ENCODE measurements at places on chromosomes 7 and 10.
A peak's percentile ranks its signal among the peaks of the same experiment; 100 is the strongest.

- no peak for DNase-seq
These were observed 2.0 kb downstream of the PAOX start for GRCh38 chr10:133381036-133381435.

- DNase-seq: peak; percentile 45
These were observed 50.2 kb downstream of the ARHGAP22 start for GRCh38 chr10:48554656-48555055.

- DNase-seq: no peak
These were observed 552 bp upstream of the RAB18 start for GRCh38 chr10:27503498-27504006.

- peak; percentile 86 for DNase-seq
These were observed 166.8 kb upstream of the ASAH2 start for GRCh38 chr10:50417886-50418830.

GRCh38 chr7:1062296-1063294 is 18.2 kb downstream of the GPR146 start:
- DNase-seq: no peak

GRCh38 chr7:90595801-90596670 is at the start of gene CDK14:
CDK14 (plus strand) TSS chr7:90596321; CDS start chr7:90596628, 307 bp downstream.
- peak; percentile 93 for DNase-seq

GRCh38 chr7:149197675-149198074 is 2.3 kb downstream of the ZNF282 start:
- no peak for DNase-seq

GRCh38 chr7:92221766-92222165 is 23.9 kb downstream of the KRIT1 start:
- DNase-seq: no peak

DNA sequence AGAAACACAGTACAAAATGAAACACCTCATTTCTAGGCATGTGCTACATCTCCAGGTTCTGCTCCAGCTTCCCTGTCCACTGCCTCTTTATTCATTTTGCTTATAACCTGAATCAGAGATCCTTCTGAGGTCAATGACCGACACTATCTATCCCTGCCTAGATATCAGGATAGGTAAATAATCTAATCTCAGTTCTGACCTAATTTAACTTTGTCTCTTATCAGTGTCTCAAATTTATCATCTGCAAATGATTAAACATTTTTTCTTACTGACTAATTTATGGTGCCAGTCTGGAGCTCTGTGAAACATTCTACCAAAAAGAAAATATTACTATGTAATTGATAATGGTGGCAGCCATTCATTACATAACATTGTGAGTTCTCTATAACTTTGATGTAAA is 61.1 kb downstream of the SGCE start:
- no peak for DNase-seq

- DNase-seq: no peak
These were observed 35.7 kb downstream of the P4HA1 start for GRCh38 chr10:73060738-73061635.

DNA sequence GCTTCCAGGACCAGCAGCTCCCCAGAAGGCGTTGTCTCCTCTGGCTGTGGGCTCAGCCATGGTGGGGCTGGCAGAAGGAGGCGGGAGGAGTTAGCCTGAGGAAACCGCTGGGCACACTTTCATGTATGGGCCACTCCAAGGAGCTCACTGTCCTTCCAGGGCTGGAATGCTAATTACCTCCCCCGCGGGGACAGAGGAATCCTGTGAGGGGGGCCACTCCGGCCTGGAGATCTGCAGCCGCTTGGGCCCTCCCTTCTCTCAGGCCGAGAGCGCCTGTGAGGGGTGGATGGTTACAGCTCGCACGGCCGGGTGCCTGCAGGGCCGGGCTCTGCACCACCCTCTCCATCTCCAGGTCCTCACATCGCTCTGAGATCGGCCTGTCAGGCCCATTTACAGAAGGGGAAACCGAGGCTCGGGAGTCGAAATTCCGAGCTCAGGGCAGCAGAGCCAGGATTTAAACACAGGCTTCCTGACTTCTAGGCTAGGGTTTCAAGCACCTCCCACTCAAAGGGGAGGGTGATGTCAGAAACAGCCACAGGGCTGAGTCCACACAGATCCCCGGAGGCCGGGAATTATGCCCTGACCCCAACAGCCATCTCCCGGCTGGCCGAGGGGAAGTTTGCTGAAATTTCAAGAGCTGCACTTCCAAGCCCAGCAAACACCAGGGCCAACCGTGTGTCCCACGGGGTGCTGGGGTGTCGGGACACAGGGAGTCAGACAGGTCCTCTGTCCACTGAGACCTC is 59.1 kb downstream of the PDGFA start:
- no peak for DNase-seq

- DNase-seq: no peak
These were observed 69.1 kb downstream of the MBL2 start for GRCh38 chr10:52703451-52703850.

GRCh38 chr7:114832906-114833595 is 88.8 kb upstream of the MDFIC start:
- DNase-seq: no peak

DNA sequence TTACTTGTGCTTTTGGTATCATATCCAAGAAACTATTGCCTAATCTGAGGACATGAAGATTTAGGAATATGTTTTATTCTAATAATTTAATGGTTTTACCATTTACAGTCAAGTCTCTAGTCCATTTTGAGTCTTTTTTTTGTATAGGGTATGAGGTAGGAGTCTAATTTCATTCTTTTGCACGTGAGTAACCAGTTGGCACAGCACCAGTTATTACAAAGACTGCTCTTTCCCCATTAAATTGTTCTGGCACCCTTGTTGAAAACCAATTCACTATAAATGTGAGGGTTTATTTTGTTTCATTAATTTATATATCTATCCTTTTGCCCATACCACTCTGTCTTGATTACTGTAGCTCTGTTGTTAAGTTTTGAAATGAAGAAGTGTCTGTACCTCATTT is 381.6 kb downstream of the SUGCT start:
- no peak for DNase-seq

DNA sequence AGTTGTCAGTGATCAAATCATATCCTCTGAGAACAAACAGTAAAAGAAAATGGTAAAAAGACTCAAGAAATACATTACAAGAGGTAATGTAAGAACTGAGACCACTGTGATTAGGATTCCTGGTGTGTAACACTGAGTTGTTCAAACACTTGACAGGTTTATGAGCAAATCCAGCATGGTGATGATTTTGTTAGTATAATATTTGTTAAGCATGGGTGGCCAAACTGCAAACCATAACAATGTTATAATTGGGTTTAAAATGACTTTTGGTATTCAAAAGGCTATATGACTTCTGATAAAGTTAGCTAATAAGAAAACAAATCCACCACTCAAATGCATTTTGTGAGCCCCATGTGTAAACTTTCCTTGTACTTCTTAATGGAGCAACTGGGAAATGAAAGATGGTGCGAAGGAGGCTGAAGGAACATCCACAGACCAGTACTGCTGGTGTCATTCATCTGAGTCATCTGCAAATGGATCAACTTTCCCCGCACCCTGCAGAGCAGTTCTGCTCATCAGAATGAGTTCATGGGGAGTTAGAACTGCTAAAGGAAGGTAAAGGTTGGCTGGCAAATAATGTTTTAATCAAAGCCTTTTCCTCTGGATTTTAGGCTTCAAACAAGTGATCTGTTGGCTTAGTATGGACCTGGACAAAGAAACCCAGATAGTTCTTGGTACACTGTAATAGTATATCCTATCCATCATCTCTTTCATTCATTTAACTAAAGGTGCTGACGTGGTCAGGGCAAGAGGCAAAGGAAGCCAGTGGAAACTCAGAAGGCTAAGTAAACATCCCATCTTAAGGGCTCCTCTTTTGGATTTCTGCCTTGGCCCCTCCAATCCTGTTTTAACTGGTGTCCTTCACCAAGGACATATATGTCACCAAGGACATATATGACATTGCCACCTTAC is 45.0 kb downstream of the AFAP1L2 start:
- DNase-seq: no peak

- no peak for DNase-seq
These were observed 43.7 kb downstream of the CPXM2 start for GRCh38 chr10:123847686-123848432.

GRCh38 chr7:111470998-111471397 is 91.3 kb downstream of the IMMP2L start:
- no peak for DNase-seq

DNA sequence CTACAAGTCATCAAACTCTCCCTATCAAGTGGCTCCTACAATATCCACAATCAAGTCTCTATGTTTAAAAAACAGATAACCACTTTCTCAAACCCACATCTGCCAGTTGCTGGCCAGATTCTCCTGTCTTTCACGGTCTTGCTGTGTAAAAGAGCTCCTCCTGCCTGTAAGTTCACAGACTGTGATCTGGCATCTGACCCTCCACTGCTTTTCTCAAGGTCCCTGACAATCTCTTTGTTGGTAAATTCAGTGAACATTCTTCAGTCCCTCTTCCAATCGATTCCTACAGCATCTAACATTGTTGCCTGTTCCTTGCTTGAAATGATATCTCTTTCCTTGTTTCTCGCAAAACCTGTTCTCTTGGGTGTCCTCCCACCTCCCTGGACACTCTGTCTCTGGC is 18.5 kb upstream of the LMOD2 start:
- no peak for DNase-seq

- peak; percentile 20 for DNase-seq
These were observed 182.7 kb downstream of the ELFN1 start for GRCh38 chr7:1852517-1853430.

GRCh38 chr10:61399406-61399805 is 53.8 kb downstream of the TMEM26 start:
- DNase-seq: no peak

DNA sequence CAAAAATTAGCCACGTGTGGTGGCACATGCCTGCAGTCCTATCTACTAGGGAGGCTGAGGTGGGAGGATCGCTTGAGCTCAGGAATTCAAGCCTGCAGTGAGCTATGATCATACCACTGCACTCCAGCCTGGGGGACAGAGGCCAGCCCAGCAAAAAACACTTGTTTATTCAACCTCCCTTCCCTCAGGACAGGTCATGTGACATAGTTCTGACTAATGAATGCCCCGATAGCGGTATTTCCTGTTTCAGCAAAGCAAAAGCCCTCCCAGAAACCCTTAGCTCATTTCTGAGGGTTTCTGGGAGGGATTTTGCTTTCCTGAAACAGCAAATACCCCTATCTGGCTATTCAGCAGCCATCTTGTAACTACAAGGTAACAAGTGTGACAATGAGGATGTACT is 157.1 kb downstream of the GATA3 start:
- no peak for DNase-seq

DNA sequence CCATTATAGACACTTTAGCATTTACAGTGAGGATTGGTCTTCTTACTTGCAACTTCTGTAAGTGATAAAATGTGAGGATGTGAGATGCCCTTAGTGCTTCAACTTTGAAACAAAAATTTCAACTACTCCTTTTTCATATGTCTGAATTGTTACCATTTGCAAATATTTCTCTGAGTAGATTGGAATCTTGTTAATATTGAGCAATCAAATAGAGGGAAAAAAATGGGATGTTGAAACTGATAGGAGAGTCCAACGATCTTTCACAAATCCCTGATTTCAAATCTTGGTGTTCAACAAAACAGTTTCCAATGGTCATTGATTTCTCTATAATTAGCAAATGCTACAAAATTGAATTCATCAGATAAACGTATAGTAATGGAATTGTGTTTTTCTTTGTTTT is 5.5 kb upstream of the SNX10 start:
- no peak for DNase-seq

DNA sequence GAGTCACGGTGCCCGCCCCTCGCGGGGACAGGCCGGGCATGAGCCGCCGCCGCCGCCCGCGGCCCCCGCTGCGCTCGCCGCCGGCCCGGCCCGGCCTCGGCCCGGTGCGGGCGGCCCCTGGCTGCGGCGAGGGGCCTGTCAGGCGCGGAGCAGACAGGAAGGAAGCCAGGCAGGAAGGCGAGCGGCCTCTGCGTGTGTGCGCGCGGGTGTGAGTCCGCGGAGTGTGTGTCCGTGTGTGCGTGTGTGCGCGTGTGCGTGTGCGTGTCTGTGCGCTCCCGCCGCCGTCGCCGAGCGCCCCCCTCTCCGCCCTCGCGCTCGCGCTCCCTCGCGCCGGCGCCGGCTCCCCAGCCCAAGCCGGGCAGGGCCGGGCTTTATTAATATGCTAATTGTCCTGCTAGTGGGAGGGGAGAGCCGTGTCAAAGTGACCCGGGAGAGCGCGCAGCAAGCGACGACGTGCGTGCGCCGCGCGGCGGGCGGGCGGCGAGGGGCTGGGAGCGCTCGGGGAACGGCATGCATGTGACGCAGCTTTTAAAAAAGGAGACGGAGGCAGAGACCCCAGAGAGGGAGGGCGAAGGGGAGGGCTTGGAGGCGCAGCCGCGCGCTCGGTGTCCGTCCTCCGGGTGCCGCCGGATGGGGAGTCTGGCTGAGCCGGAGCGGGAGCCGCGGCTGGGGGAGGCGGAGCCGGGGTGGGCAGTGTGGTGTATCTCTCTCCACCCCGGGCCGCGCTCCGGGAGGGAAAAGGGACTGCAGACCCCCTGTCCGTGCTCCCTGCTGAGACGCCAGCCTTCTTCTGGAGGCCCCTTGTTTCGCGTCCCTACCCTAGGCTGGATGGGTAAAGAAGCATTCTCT is at the start of gene LDB1:
LDB1 (minus strand) TSS at position 227 of the 849 bp plus-strand sequence. CDS start 258 bp downstream, outside the sequence.
- DNase-seq: peak; percentile 91

DNA sequence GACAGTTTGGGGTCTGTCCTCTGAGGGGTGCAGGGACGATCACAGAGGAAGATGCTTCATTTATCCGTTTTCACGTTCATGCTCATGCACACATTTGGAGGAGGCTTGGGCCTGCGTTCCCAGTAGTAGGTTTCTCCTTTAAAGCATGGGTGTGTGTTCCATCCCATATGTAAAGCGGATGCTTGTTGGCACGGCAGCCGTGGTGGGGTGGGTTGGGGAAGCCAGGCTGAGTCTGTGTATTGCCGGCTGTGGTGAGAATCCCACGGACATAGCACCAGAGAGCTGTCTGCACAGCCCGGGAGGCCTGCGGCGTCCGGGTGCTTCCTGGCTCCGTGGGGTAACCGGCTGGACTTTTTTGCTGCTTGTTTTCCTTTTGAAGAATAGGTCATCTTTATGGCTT is 440 bp downstream of the JAKMIP3 start:
- no peak for DNase-seq

DNA sequence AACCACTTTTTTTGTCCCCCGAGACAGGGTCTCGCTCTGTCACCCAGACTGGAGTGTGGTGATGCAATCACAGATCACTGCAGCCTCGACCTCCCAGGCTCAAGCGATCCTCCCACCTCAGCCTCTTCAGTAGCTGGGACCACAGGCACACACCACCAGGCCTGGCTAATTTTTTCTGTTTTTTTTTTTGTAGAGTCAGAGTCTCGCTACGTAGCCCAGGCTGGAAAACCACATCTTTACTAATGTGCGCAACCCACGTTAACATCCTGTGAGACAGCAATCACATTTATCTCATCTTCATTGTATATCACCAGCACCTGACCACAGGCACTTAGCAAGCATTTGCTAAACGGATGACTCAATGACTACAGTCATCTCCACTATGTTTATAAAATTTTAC is 77.8 kb upstream of the ATP6V0A4 start:
- no peak for DNase-seq

- no peak for DNase-seq
These were observed 758 bp downstream of the TMEM168 start for GRCh38 chr7:112789453-112789816.

- DNase-seq: no peak
These were observed 4.4 kb downstream of the DDIT4 start for GRCh38 chr10:72277996-72278667.
